ENCODE measurements at places on chromosomes 13 and 19.

DNA sequence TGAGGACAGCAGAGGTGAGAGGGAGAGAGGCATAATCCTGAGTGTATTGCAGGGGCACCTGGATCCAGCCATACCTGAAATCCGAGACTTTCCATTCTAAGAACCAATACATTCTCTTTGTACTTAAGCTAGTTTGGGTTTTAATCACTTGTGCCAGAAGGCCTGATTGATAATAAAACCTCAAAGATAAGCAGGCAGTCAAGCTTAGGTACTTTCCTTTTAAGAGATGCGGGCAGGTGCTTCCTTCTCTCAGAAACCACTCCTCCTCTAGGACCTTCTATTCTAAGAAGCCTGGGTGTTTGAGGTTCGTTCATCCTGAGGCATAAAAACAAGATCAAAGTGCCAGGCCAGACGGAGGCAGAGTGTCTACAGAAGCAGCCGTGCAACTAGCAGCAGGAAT lies 22.2 kb downstream of the FAM187B start:
- no peak for DNase-seq

GRCh38 chr13:41582027-41582463 lies 124.7 kb downstream of the RGCC start:
- peak; percentile 41 for DNase-seq

- DNase-seq = peak; percentile 44
Measured at GRCh38 chr19:43316591-43317319, 36.7 kb upstream of the CD177 start.

DNA sequence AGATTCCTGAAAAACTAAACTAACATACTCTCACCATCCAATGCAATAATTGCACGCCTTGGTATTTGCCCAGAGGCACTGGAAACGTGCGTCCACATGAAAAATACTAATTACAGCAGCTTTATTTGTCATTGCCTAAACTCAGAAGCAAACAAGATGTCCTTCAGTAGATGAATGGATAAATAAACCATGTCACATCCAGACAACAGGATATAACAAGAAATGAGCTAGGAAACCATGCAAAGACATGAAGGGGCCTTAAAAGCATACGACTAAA lies 25.0 kb downstream of the ELL start:
- no peak for DNase-seq

GRCh38 chr13:78317030-78317429 lies 286.3 kb downstream of the POU4F1 start:
- no peak for DNase-seq

DNA sequence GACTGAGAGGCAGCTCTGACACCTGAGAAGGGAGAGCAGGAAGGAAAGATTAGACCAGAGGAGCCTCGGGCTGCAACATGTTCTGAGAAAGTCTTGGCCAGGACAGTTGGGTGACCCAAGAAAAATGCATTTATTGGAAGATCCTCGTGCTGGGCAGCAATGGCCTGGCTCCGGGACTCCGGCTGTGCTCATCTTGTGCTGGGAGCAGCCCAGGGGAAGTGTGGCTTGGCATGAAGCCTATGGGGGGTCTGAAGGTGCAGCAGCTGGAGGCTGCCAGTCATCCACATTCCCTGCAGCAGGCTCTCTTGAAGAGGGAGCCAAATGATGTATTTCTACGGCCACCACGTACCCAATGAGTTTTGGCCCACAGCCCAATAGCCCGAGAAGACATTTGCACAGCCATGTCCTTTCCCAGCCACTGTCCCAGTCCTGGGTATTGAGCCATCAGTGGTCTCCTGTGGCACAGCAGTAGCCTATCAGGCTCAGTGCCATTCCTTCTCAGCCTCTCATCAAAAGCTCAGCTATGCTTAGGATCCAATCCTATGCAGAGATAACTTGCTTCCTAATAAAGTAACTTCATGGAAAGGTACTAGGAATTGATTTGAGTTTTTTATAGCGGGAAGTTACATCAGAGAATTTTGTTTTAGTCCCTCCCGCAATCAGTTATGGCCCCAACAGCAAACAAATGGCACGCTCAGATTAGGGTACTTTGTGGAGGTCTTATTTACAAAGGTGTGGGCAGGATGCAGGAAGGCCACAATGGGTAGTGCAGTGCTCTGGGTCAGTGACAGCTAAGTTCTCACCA lies 76.0 kb upstream of the MEDAG start:
- no peak for DNase-seq

GRCh38 chr19:28345811-28346210 lies 867.1 kb downstream of the UQCRFS1 start:
- no peak for DNase-seq

DNA sequence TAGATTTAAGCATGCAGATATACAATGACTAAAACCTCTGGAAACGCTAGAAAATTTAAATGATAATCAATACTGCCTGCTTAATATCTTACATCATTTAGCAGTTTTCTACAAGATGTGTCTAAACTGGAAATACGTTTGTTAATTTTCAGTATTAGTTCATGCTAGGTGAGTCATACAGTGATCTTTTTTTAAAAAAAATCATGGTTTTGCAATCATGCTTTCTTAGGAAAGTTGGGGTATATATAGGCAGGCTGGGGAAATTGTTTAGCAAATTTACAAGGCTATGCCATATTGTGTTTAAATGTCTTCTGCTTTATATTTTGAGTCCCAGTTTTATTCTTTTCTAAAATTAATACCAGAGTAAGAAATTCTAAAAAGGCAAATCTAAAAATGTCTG lies 245.4 kb upstream of the SPRY2 start:
- DNase-seq = no peak

GRCh38 chr13:68940049-68940448 lies 1167.6 kb upstream of the ATXN8OS start:
- no peak for DNase-seq

- DNase-seq = no peak
Measured at GRCh38 chr13:62524498-62524897, 1108.8 kb upstream of the PCDH20 start.

DNA sequence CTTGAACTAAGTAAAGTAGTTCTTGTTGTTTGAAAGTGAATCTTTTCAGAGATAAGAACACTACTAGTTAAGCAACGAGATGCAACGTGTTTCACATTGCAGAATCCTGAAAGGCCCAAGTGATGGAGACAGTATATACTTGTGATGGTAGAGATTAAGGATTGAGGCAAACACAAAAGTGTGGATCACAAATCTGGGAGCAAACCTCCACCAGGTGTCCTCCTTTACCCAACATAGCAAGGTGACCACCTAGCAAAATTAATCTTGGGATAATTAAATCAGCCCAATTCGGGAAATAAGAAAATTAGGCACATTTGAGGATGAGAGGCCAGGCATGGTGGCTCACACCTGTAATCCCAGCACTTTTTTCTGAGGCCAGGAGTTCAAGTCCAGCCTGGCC lies 563.9 kb downstream of the DACH1 start:
- DNase-seq = peak; percentile 37

DNA sequence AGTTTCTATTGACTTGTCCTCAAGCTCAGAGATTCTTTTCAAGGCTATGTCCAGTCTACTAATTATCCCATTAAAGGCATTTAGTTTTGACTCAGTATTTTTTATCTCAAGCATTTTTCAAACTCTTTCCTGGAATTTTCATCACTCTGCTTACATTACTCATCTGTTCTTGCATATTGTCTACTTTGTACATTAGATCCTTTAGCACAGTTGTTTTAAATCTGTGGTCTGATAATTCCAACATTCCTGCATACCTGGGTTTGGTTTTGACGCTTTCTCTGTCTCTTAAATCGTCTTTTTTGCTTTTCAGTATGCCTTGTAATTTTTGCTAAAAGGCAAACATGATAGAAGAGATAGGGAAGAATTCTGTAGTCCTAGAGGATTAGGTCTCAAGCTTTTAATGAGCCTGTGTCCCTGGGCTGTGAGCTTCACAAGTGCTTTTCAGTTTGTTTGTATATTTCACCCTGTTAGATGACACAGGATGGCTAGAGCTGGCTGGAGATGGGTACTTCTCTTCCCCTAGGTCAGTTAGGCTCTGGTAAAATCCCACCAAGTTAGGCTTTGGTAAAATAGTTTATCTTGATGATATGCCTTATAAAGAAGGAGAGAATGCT lies 46.1 kb upstream of the GPC6 start:
- no peak for DNase-seq

DNA sequence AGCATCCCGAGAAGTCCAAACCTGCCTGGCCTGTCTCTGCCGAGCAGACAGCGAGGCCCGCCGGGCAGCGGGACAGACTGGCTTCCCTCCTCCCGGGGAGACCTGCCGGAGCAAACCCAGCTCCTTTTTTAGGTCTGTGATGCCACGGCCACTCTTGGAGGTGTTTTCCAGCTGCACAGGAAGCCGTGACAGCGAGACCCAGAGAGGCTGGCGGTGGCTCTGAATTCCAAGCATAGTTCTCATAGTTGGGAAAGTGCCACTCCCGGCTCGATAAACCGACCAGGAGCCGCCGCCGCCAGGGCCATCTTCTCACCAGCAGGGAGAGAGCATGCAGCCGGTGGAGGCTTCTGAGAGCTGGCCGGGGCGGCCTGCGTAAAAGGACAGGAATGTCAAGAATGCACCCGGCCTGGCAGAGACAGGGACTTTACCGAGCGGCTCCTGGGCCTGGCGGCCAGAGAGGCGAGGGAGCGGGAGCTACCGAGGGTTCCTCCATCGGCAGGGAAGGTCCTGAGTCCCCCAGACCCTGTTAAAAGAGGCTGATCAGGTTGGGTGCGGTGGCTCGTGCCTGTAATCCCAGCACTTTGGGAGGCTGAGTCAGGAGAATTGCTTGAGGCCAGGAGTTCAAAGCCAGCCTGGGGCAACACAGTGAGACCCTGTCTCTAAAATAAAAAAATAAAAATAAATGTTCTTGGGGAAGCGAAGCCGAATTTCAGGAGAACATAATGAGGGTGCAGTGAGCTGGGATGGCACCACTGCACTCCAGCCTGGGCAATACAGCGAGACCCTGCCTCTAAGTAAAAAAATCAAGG lies 64.9 kb downstream of the GADD45B start:
- DNase-seq = no peak

DNA sequence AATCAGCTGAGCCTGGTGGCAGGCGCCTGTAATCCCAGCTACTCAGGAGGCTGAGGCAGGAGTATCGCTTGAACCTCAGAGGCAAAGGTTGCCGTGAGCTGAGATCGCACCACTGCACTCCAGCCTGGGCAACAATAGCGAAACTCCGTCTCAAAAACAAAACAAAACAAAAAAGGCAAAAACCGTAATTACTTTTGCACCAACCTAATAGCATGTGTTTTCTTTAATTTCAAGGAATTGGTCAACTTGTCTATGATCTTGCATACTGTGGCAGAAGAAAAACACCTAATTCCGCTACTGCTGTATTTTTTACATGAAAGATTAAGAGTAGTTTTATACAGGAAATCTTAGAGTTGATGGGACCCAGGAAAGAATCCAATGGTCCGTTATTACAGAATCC lies 241.2 kb downstream of the COL4A1 start:
- DNase-seq = no peak

- no peak for DNase-seq
Measured at GRCh38 chr13:19185086-19185864, 3.7 kb upstream of the TUBA3C start.

DNA sequence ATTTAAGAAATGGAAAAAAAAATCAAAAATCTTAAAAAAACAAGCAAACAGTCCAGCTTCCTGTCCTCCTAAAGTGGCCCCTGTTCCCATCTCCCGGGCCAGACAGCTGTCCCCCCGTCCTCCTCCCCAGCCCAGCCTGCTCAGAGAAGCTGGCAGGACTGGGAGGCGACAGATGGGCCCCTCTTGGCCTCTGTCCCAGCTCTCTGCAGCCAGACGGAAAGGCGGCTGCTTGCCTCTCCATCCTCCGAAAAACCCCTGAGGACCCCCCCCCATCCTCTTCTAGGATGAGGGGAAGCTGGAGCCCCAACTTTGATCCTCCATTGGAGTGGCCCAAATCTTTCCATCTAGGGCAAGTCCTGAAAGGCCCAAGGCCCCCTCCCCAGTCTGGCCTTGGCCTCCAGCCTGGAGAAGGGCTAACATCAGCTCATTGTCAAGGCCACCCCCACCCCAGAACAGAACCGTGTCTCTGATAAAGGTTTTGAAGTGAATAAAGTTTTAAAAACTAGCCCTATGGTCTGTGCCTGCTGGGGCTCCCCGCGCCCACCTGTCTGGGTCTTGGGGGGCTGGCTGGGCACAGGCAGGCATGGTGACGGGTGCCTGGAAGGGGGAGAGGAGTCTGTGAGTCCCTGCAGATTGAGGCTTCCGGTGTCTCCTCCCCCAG lies 3.8 kb downstream of the GADD45GIP1 start:
- DNase-seq = no peak

GRCh38 chr13:25372284-25373081 lies 709 bp downstream of the ATP8A2 start:
- peak; percentile 77 for DNase-seq

- DNase-seq = peak; percentile 62
Measured at GRCh38 chr13:21124852-21125251, 51.5 kb downstream of the SKA3 start.

- peak; percentile 32 for DNase-seq
Measured at GRCh38 chr19:56837492-56838023, 3.0 kb downstream of the PEG3 start.

- peak; percentile 45 for DNase-seq
Measured at GRCh38 chr19:21483589-21484170, 21.7 kb upstream of the ZNF429 start.

DNA sequence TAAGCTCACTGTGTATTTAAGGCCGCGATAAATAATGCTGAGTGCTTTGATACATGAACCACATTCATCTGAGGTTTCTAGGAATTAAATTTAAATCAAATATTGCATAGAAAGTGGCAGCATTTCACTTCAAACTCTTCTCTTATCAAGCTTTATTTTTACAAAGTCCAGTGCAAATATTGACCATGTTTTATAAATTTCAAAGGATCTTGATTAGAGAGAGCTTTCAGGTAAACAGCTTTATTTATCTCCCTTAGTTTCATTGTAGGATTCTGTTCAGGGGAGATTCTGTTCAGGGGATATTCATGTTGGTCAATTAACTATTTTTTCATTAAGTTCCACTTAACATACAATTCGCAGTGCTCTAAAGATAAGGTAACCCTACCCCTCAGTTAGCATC lies 249.7 kb upstream of the IRS2 start:
- DNase-seq = no peak

DNA sequence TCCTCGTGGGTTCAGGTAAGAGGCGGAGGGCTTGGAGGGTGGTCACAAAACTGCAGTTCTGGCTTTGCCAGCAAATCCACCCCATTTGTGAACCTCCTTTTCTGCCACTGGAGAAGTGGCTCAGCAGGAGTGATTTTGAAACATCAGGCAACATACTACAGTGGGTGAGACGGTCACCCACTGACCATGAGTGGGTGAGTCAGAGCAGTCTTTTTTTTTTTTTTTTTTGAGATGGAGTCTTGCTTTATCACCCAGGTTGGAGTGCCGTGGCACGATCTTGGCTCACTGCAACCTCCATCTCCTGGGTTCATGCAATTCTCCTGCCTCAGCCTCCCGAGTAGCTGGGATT lies 3.0 kb downstream of the TOMM40 start:
- no peak for DNase-seq

- no peak for DNase-seq
Measured at GRCh38 chr13:44035400-44035799, 155.7 kb downstream of the LACC1 start.
